Ecto neural progenitor cell (in vitro differentiated cells): ENCODE measurements at places on chromosomes 13 and 19.

- DNase-seq, result peak; percentile 76
Measured at GRCh38 chr19:11538232-11539036, at the start of gene CNN1. TSS of gene CNN1 (plus strand) at chr19:11538851. CDS start at chr19:11538928, 77 bp downstream.

DNA sequence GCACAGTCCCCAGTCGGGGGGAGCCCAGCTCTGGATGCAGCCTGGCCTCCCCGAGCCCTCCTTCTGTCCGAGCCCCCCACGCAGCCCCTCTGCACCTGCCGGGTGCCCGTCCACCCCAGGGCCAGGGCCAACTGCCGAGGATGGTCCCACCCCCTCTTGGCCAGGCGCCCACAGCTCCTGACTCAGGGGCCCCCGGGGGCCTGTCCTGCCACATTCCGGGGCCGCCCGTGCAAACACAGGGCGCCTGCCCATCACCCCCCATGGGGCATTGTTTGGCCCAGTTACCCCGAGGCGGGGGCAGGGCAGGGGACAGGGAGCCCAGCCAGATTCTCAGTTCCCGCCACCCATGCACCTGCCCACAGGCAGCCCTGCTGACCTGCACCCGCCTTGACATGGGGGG lies 5.3 kb upstream of the TCF3 start:
- no peak for DNase-seq

DNA sequence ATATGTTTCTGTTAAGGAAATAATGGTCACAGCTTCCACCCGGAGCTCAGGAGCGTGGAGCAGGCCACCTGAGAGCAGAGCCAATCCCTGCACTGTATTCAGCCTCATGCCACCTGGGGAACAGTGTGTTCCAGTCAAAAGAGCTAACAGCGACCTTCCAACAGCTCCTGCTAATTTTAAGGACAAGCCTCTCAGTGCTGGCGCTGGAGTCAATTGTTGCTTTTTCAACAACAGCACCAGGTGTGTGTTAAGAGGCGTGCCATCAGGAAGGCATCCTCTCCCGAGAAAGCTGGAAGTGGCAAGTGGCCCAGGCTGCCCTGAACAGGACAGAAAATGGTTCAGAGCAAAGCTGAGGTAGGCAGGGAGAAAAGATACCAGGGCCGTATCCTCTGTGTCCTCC lies 102.0 kb downstream of the CACNA1A start:
- DNase-seq, result no peak

- DNase-seq, result peak; percentile 61
Measured at GRCh38 chr19:13764101-13764807, at the start of gene MRI1. TSS of gene MRI1 (plus strand) at chr19:13764522. CDS start at chr19:13764589, 67 bp downstream.

- no peak for DNase-seq
Measured at GRCh38 chr19:34226036-34226435, 28.3 kb upstream of the GARRE1 start.

- no peak for DNase-seq
Measured at GRCh38 chr13:74190999-74191398, 56.8 kb upstream of the KLF12 start.

- no peak for DNase-seq
Measured at GRCh38 chr19:11397089-11397610, 13.0 kb upstream of the EPOR start.

GRCh38 chr19:42552086-42553065 lies 24.1 kb upstream of the CEACAM1 start:
- no peak for DNase-seq

- DNase-seq, result peak; percentile 90
Measured at GRCh38 chr19:50368649-50369570, 3.5 kb upstream of the NAPSA start.

DNA sequence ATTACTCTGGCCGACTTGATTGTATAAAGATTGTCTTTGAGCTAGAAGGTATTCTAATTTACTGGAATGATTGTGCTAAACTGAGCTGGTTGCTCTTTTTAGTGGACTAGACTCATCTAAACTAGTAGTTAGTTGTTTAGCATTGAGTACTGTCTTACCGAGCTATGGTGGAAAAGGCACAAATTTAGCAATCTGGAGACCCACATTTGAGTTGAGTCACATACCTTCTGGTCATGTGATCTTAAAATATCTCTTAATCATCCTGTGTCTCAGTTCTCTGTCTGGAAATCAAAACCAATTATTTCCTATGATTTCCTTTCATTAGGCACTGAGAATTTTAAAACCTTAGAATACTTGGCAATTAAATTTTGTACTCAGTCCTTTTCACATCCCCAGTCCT lies 349.5 kb downstream of the IRS2 start:
- no peak for DNase-seq
